ENCODE measurements at places on chromosomes 1 and 21. TPM values are rescaled to one million over a fixed set of nuclear protein-coding genes. Genes with fewer than 3 reads are reported as not detected.

GRCh38 chr1:221574529-221574928, 167.4 kb downstream of the DUSP10 start:
- no peak for DNase-seq

DNA sequence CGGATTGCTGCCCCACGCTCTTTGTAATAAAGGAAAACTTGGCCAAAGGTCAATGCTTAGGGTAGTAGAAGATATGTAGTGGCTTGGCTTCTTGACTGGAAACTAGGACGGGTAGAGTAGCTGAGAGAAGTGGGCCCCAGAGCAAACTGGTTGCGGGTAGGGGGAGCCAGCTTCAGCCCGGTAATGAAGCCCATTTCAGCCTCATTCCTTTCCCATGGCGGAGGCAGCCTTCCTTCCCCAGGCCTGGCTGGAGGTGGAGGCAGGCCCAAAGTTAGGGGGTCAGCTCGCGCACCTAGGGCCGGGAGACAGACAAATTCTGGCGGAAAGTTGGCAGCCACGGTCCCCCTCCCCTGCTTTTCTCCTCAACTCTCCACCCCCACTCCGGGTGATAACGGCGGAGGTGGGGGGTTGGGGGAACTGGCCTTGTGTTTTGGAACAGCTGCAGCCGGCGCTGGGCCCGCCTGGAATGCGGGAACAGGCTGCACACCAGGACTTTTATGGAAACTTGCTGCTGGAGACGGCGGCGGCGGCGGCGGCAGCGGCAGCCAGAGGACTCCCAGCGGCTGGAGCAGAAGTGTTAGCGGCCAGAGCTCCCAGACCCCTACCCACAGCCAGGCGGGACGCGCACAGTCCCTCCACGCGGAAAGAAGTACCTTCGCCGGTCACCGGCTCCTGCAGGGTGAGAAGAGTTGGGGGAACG, at the start of gene NEXN:
Gene NEXN, plus strand, starts transcription at position 544 of the 700 bp plus-strand sequence. CDS start 27,483 bp downstream, outside the sequence.
- DNase-seq: peak; percentile 65

- DNase-seq: no peak
These were observed 9.7 kb upstream of the EPHA2 start for GRCh38 chr1:16165548-16165947.

GSTM1 gene
- 11.8 TPM for total RNA-seq

C8B gene
- not detected for total RNA-seq

IGFN1 gene
- not detected for total RNA-seq

Measured in upper lobe of left lung (tissue), 6 donors.